ENCODE measurements at places on chromosomes 5 and 9.
A peak's percentile ranks its signal among the peaks of the same experiment; 100 is the strongest.

DNA sequence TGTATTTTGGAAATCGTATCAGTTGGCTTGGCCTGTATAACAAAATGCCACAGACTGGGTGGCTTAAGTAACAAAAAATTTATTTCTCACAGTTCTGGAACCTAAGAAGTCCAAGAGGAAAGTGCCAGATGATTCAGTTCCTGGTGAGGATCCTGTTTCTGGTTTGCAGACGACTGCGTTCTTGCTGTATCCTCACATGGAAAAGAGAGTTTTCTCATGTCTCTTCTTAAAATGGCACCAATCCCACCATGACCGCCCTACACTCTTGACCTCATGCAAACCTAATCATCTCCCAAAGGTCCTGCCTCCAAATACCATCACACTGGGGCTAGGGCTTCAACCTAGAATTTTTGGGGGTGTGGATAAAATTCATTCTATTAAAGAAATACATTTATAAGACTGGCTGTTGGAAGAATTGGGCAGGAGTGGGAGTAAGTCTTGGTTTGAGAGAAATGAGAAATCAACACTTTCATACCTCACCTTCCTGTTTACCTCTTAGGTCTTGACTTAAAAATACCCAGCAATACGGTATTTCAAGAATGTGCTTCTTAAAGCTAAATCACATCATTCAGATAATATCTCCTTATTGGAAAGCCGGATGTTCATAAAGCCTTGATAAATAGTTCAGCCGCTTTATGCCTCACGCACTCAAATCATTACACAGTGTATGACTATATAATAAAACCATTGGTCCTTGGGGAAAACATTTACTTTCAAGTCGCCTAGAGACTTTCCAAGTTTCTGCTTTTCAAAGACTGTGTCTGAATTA lies 28.7 kb downstream of the PTTG1 start:
- peaks cover 25% of the 10 kb centered on the region for H3K4me1 ChIP-seq
- H3K27me3 ChIP-seq, result peaks cover 3% of the 10 kb centered on the region
- H3K4me3 ChIP-seq, result no peak overlapping the region
- H3K36me3 ChIP-seq, result peaks cover 10% of the 10 kb centered on the region
- no peak for DNase-seq

GRCh38 chr9:87275047-87275725 lies 222.5 kb upstream of the DAPK1 start:
- no peak for DNase-seq
- H3K4me1 ChIP-seq, result peaks cover 8% of the 10 kb centered on the region
- H3K4me3 ChIP-seq, result no peak overlapping the region
- no peaks in the 10 kb centered on the region for H3K36me3 ChIP-seq
- H3K27me3 ChIP-seq, result peaks cover 8% of the 10 kb centered on the region

DNA sequence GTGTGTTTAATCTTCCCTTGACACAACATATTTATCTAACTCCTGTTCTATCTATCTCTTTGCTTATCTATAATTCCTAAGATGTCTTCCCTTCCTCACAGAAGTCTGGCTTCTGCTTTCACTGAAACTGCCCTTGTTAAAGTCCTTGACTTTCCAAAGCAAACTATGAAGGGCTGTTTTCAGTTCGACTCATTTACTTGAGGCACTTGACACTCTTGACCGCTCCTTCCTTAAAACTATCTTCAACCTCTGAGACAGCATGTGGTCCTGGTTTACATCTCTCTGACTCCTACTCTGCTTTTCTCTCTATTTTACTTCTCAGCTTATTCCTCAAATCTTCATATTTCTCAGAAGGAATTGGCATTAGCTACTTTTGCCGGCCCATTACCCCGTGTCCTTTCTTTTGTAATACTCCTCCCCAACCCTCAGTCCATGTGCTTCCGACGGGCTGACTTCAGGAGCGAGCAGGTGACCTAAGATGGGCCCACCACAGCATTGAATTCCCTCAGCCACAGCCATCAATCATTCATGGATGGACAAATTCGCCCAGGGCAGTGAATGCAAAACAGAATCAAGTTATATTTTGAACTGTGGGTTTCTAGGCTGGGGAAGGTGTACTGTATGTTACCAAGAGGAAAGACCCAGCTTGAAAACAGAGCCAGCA lies 1089.2 kb downstream of the PTPRD start:
- H3K27me3 ChIP-seq, result no peaks in the 10 kb centered on the region
- no peak overlapping the region for H3K27ac ChIP-seq
- no peak overlapping the region for H3K4me3 ChIP-seq
- no peaks in the 10 kb centered on the region for H3K4me1 ChIP-seq
- H3K36me3 ChIP-seq, result no peaks in the 10 kb centered on the region

DNA sequence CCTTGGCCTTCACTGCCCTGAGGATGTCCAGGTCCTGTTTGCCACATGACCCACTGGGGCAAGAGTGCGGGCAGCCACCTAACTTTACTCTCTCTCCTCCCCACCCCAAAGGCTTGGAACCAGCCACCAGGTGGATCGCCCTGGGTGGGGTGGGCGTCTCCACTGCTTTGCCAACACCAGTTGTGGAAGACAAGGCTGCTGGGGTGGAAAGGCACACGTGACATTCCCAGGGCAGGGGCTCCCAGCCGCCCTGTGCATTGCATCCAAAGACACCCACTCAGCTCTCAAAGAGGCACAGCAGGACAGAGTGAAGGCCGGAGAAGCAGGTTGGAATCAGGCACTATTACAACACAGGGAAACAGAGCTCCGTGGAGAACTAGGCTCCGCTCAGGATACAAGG lies 162.2 kb downstream of the OLFM1 start:
- no peaks in the 10 kb centered on the region for H3K36me3 ChIP-seq
- no peak overlapping the region for H3K27ac ChIP-seq
- no peak overlapping the region for H3K4me3 ChIP-seq
- H3K4me1 ChIP-seq, result no peaks in the 10 kb centered on the region
- no peaks in the 10 kb centered on the region for H3K27me3 ChIP-seq
- DNase-seq, result no peak

DNA sequence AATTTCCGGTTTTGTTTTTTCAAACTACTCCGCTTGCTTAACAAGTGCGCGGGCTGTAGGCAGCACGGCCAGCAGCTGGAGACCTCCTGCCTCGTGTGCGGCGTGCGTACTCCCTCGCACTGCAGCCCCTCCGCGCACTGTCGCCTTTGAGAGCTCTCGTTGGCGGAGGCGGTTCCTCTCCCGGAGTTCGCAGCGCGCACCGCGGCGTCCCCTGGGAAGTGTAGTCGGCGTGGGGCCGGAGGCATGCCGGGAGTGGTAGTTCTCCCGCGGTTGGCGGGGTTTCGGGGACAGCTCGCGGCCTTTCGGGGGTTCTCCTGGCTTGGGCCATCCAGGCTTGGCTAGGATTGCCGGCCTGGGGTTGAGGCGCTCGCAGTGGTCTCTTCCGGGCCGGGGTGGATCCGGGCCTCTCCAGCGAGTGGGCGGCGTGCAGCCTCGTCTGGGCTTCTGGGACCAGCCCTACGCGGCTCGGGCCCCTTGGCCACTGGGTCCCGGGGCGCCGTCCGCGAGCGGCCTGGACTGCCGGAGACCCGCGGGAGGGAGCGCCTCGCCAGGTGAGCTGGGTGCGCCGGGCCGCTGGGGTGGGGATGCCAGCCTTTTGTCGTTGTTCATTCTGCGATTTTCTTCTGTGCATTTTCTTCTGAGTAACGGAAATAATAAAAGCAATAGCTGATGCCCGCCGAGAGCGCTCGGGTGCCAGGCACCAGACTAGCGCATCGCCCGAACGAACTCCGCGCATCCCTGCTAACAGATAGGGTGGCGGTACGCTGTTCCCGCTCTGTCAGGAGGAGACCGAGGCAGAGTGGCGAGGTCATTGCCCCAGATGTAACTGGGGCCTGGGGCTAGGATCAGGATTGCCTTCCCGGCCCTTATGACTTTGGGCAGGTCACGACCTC lies at the start of gene ZNF354C:
Gene ZNF354C (plus strand): TSS at position 258 of the 893 bp plus-strand sequence. CDS start 1,696 bp downstream, outside the sequence.
- H3K27ac ChIP-seq, result peak within 1 kb of the TSS; percentile 82
- peak within 1 kb of the TSS; percentile 89 for H3K4me3 ChIP-seq
- peak; percentile 80 for DNase-seq
- H3K27me3 ChIP-seq, result no peaks in the 10 kb centered on the region
- peaks cover 6% of the 10 kb centered on the region for H3K4me1 ChIP-seq

GRCh38 chr5:15241216-15241821 lies 258.7 kb upstream of the FBXL7 start:
- no peaks in the 10 kb centered on the region for H3K27me3 ChIP-seq
- no peak overlapping the region for H3K4me3 ChIP-seq
- H3K4me1 ChIP-seq, result no peaks in the 10 kb centered on the region

GRCh38 chr9:28951945-28952344 lies 1378.7 kb upstream of the C9orf72 start:
- no peaks in the 10 kb centered on the region for H3K4me1 ChIP-seq
- H3K27ac ChIP-seq, result no peak overlapping the region
- no peak overlapping the region for H3K4me3 ChIP-seq
- no peak for DNase-seq
- H3K36me3 ChIP-seq, result no peaks in the 10 kb centered on the region

- peaks cover 9% of the 10 kb centered on the region for H3K4me1 ChIP-seq
- DNase-seq, result peak; percentile 7
- no peaks in the 10 kb centered on the region for H3K36me3 ChIP-seq
- peaks cover 30% of the 10 kb centered on the region for H3K27me3 ChIP-seq
Measured at GRCh38 chr5:73902327-73903051, 276.5 kb downstream of the ARHGEF28 start.

- no peaks in the 10 kb centered on the region for H3K4me1 ChIP-seq
- H3K27me3 ChIP-seq, result no peaks in the 10 kb centered on the region
- no peaks in the 10 kb centered on the region for H3K36me3 ChIP-seq
- no peak for DNase-seq
- H3K4me3 ChIP-seq, result no peak overlapping the region
Measured at GRCh38 chr5:16160706-16161105, 18.9 kb downstream of the MARCHF11 start.

- H3K4me1 ChIP-seq, result peaks cover 34% of the 10 kb centered on the region
- no peak overlapping the region for H3K4me3 ChIP-seq
- DNase-seq, result no peak
- H3K27me3 ChIP-seq, result no peaks in the 10 kb centered on the region
Measured at GRCh38 chr5:119400245-119400644, 44.4 kb downstream of the TNFAIP8 start.

DNA sequence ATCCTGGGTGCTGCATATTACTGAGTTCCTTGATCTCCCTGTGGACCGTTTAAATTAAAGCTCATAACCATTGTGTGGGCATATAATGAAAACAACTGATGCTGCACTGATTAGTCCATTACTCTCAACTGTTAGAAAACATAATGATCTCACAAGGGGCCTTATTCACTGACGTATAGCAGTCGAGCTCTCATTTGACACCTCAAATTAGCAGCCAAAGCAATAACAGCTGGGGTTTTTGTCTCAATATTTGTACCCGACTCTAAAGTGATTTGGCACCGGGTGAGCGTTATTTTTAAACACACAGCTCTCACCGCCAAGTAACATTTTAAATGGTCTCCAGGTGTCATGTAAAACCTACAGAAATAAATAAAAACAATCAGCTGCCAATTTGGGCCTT lies 252.2 kb upstream of the PANK3 start:
- no peak overlapping the region for H3K27ac ChIP-seq
- H3K4me1 ChIP-seq, result peaks cover 16% of the 10 kb centered on the region
- no peak for DNase-seq
- H3K27me3 ChIP-seq, result no peaks in the 10 kb centered on the region
- H3K4me3 ChIP-seq, result no peak overlapping the region

GRCh38 chr5:8905021-8905420 lies 640.9 kb downstream of the SEMA5A start:
- no peaks in the 10 kb centered on the region for H3K4me1 ChIP-seq
- H3K27ac ChIP-seq, result no peak overlapping the region
- no peaks in the 10 kb centered on the region for H3K27me3 ChIP-seq
- DNase-seq, result no peak
- no peaks in the 10 kb centered on the region for H3K36me3 ChIP-seq
- no peak overlapping the region for H3K4me3 ChIP-seq

DNA sequence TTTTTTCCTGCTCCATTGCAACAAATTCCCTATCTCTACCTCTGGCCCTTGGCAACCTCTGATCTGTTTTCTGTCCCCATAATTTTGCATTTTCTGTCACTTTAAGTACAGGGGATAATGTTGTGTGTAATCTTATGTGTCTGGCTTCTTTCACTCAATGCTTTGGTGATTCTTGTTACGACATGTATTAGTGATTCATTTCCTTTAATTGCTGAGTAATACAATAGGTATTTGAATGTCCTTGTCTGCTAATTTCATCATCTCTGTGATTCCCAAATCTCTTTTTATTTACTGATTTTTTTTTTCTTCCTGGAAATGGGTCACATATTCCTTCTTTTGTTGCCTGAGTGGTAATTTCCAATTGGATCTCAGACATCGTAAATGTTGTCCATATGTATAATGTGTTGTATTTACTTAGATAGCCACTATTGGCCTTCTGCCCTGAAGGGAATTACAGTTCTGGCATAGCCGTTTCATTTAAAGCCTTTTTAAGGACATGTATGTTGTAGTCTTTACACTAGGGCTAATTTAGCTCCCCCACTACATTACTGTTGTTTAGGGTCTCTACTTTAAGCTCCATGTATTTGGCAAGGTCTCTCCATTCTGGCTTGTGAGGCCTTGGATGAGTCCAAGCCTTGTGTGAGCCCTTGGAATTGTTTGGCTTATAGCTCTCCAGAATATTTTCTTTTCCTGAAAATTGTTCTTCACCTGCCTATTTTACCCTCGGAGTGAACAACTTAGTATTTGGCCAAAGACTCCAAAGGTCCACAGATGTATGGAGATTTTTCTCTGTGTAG lies 683.8 kb downstream of the LRRC70 start:
- H3K27me3 ChIP-seq, result no peaks in the 10 kb centered on the region
- H3K4me1 ChIP-seq, result no peaks in the 10 kb centered on the region
- H3K4me3 ChIP-seq, result no peak overlapping the region
- H3K27ac ChIP-seq, result no peak overlapping the region
- no peaks in the 10 kb centered on the region for H3K36me3 ChIP-seq
- no peak for DNase-seq

GRCh38 chr5:1785062-1785461 lies 14.6 kb downstream of the MRPL36 start:
- DNase-seq, result no peak
- H3K4me1 ChIP-seq, result peaks cover 19% of the 10 kb centered on the region
- peaks cover 2% of the 10 kb centered on the region for H3K27me3 ChIP-seq

GRCh38 chr5:72294473-72294872 lies 25.6 kb downstream of the MRPS27 start:
- H3K36me3 ChIP-seq, result peaks cover 22% of the 10 kb centered on the region
- no peak for DNase-seq
- no peak overlapping the region for H3K4me3 ChIP-seq
- peaks cover 5% of the 10 kb centered on the region for H3K4me1 ChIP-seq
- H3K27ac ChIP-seq, result no peak overlapping the region

DNA sequence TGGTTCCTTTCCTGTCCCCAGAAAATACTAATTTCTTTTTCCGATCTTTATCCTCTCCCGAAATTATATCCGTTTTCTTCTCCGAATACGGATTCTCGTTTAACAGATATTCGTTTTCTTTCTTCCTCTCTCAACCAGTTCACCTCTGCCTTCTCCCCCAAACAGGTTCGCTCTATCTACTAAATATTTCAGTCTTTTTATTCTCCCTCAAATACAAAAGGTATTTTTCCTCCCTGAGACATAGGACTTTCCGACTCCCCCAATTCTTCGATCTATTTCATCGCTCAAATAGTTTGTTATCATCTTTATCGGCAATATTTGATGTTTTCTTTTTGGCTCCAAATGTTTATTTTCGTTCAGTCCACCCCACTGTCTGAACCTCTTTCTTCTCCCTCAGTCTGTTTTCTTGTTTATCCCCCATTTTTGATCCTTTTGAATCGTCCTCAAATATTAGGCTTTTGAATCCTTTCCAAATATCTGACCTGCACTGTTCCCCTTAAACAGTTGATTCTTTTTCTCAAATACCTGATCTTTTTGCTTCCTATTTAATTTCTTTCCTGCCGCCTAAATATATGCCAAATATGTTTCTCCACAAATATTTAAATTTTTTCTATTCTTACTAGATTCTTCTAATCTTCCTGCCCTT lies 4.4 kb downstream of the PITX1 start:
- H3K4me3 ChIP-seq, result no peak overlapping the region
- peak overlapping the region; percentile 23 for H3K27ac ChIP-seq
- H3K36me3 ChIP-seq, result no peaks in the 10 kb centered on the region
- peaks cover 28% of the 10 kb centered on the region for H3K4me1 ChIP-seq
- no peak for DNase-seq
- peaks cover 68% of the 10 kb centered on the region for H3K27me3 ChIP-seq

All from T-helper 2 cell treated with Interferon-gamma antibody and Interleukin-4, amounts not matched to agents 5 μg/mL and 100 μg/mL, for 36 hours (primary cell).